ENCODE measurements at places on chromosomes 12 and 14. TPM values are rescaled to one million over a fixed set of nuclear protein-coding genes. Genes with fewer than 3 reads are reported as not detected.

The RNASE8 gene
- not detected for polyA plus RNA-seq

The KRT6C gene
- not detected for polyA plus RNA-seq

The HPD gene
- polyA plus RNA-seq, result 397 TPM

The SYCP3 gene
- polyA plus RNA-seq, result not detected

The HHIPL1 gene
- 0.96 TPM for polyA plus RNA-seq

The KRT78 gene
- polyA plus RNA-seq, result 0.06 TPM
